ENCODE measurements at places on chromosomes 5 and 9. TPM values are rescaled to one million over a fixed set of nuclear protein-coding genes. Genes with fewer than 3 reads are reported as not detected.

DNA sequence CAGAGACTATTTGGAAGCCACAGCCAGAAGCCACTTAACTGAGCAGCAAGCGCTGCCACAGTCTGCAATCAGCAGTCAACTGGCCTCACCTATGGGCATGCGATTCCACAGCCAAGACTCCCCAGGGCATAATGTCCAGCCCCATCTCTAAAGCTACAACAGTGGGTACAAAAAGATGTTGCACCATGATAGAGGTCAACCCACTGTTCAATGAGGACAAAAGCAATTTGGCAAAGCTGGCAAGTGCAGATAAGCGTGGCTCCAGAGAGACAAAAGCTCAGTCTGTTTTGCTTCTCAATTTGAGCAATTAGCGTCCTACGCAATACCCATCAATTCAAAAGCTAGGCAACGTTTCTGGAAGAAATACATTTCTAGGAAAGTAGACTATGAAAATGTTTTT, 3.2 kb downstream of the TAS2R1 start:
- DNase-seq: no peak
- H3K27me3 ChIP-seq: no peaks in the 10 kb centered on the region
- H3K36me3 ChIP-seq: no peaks in the 10 kb centered on the region
- H3K27ac ChIP-seq: no peak overlapping the region

- H3K36me3 ChIP-seq: no peaks in the 10 kb centered on the region
- no peak overlapping the region for H3K27ac ChIP-seq
- no peaks in the 10 kb centered on the region for H3K27me3 ChIP-seq
- H3K4me3 ChIP-seq: no peak overlapping the region
- no peak for DNase-seq
These were observed 276.1 kb downstream of the TAF11L14 start for GRCh38 chr5:17910318-17910717.

DNA sequence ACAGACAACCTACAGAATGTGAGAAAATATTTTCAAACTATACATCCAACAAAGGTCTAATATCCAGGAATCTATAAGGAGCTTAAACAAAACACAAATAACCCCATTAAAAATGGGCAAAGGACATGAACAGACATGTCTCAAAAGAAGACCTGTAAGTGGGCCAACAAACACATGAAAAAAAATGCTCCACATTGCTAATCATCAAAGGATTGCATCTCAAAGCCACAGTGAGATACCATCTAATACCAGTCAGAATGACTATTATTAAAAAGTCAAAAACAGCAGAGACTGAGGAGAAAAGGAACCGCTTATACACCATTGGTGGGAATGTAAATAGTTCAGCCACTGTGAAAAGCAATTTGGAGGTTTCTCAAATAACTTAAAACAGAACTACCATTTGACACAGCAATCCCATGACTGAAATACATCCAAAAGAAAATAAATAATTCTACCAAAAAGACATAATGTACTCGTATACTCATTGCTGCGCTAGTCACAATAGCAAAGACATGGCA, 39.1 kb upstream of the C5orf63 start:
- H3K27me3 ChIP-seq: no peaks in the 10 kb centered on the region
- no peak overlapping the region for H3K27ac ChIP-seq
- DNase-seq: no peak
- H3K4me3 ChIP-seq: no peak overlapping the region
- no peaks in the 10 kb centered on the region for H3K36me3 ChIP-seq

Gene ENTPD2
- total RNA-seq: 0.71 TPM

Gene CTXN3
- not detected for total RNA-seq

DNA sequence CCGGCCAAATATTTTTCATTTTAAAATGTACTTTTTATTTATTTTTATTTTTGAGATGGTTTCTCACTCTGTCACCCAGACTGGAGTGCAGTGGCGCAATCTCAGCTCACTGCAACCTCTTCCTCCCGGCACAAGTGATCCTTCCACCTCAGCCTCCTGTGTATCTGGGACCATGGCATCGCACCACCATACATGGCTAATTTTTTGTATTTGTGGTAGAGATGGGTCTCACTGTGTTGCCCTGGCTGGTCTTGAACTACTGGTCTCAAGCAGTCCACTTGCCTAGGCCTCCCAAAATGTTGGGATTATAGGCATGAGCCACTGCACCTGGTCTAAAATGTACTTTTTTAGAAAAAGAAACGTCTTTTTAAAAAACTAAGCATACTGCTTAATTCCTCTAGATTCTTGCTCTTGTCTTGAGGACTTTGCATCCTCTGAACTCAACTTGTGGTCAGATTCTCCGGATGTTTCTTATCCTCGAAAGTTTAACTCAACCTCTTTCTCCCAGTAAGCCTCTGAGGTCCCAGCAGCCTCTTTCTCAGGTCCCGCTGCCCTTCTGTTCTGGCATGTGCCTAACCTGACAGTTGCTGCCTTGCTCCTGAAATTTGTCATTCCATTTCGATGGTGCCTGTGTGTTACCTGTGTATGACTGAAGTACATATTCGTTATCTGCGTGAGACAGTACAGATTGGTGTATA, 63.0 kb downstream of the TRIO start:
- H3K27ac ChIP-seq: no peak overlapping the region
- H3K27me3 ChIP-seq: no peaks in the 10 kb centered on the region
- peaks cover 41% of the 10 kb centered on the region for H3K4me1 ChIP-seq

- no peak for DNase-seq
- H3K4me3 ChIP-seq: no peak overlapping the region
- H3K4me1 ChIP-seq: no peaks in the 10 kb centered on the region
- H3K27me3 ChIP-seq: no peaks in the 10 kb centered on the region
- no peaks in the 10 kb centered on the region for H3K36me3 ChIP-seq
These were observed 132.1 kb downstream of the FOCAD start for GRCh38 chr9:20815923-20816703.

GRCh38 chr5:140024928-140025327, 18.2 kb downstream of the NRG2 start:
- H3K36me3 ChIP-seq: no peaks in the 10 kb centered on the region
- H3K27me3 ChIP-seq: peaks cover 12% of the 10 kb centered on the region
- H3K4me3 ChIP-seq: no peak overlapping the region
- H3K27ac ChIP-seq: no peak overlapping the region
- no peaks in the 10 kb centered on the region for H3K4me1 ChIP-seq

GRCh38 chr5:40733879-40734563, 21.7 kb downstream of the TTC33 start:
- H3K36me3 ChIP-seq: no peaks in the 10 kb centered on the region
- no peaks in the 10 kb centered on the region for H3K27me3 ChIP-seq
- no peak overlapping the region for H3K27ac ChIP-seq
- H3K4me1 ChIP-seq: peaks cover 16% of the 10 kb centered on the region

Gene BHMT2
- 2.9 TPM for total RNA-seq

DNA sequence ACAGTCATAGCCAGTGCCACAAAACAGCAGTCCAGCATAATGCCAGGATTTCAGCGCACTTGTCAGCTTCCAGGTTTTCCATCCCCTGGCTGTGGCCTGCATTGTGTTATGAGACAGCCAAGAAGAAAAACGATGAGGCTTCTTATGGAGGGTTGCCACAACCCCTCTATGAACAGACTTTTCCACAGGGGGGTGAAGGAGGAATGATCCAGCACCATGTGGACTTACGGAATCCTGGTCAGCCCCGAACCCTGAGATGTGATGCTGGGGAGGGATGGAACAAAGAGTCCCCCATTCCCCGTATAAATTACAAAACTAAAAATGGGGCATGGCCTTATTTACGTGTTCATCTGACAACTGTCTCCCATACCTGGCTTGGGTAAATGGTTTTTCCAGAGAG, 32.6 kb downstream of the FAXDC2 start:
- no peak overlapping the region for H3K4me3 ChIP-seq
- H3K36me3 ChIP-seq: no peaks in the 10 kb centered on the region
- peak overlapping the region; percentile 39 for H3K27ac ChIP-seq
- DNase-seq: no peak
- H3K4me1 ChIP-seq: no peaks in the 10 kb centered on the region
- H3K27me3 ChIP-seq: no peaks in the 10 kb centered on the region

Gene KCNMB1
- total RNA-seq: 5.0 TPM

DNA sequence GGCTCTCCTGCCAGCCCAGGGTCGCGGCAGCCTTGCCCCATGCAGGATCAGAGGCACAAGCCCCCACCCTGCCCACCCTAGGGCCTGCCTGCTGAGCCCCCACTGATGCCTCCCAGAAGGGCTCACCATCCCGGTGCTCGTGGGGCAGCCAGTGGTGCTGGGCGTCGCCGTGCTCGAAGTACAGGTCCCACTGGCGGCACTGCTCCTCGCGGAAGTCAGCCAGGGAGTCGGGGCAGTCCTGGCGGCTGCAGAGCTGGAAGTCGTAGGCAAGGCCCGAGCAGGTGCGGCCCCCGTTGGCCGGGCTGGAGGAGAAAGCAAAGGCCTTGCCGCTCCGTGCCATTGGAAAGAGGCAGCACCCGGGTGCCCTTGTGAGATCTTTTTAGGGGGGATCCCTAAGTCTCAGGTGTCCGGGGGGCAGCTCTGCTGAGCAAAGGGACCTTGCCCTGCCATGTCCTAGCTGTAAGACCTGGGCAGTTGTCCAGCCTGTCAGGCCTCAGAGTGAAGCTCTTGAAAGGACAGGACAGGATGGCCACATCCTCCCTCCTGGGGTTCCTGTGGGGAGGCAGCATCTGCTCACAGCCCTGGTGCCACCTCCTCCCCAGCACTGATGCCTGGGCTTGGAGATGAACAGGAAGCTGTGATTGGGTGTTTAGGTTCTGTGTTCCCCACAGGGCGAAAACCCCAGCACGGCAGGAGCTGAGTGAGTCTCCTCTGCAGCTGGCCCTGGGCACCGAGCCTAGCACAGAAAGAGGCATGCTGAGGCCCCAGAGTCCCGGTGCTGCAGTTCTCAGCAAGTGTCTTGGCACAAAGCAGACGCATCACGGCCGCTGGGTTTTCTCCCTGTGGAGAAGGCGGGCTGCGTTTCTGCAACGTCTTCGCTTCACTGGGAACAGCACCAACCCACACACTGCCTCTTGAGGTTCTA, 77.7 kb downstream of the ZNF354C start:
- no peaks in the 10 kb centered on the region for H3K36me3 ChIP-seq
- H3K4me3 ChIP-seq: no peak overlapping the region
- no peaks in the 10 kb centered on the region for H3K4me1 ChIP-seq
- no peak overlapping the region for H3K27ac ChIP-seq
- no peak for DNase-seq

GRCh38 chr9:124180557-124180956, 77.2 kb upstream of the NEK6 start:
- H3K4me1 ChIP-seq: peaks cover 4% of the 10 kb centered on the region
- H3K27me3 ChIP-seq: no peaks in the 10 kb centered on the region
- peak; percentile 52 for DNase-seq

GRCh38 chr9:134855231-134855899, 25.2 kb upstream of the FCN2 start:
- no peak overlapping the region for H3K27ac ChIP-seq
- no peaks in the 10 kb centered on the region for H3K4me1 ChIP-seq
- H3K36me3 ChIP-seq: no peaks in the 10 kb centered on the region
- no peaks in the 10 kb centered on the region for H3K27me3 ChIP-seq

DNA sequence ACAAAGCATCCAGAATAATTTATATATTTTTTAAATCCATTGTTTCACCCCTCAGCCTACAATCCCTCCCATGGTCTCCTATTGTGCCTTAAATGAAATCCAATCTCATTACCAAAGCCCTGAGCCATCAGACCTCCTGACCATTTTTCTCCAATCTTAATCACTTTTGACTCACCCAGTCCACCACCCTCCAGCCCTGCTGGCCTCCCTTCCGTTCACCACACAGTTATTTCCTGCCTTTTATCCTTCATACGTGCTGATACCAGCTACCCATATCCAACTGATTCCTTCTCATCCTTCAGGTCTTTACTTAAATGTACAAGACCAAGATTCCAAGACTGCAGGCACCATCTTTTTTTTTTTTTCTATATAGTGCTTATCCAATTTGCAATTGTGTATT, 1026.7 kb upstream of the DMAC1 start:
- DNase-seq: no peak
- H3K4me1 ChIP-seq: no peaks in the 10 kb centered on the region
- no peaks in the 10 kb centered on the region for H3K27me3 ChIP-seq
- H3K27ac ChIP-seq: no peak overlapping the region
- no peaks in the 10 kb centered on the region for H3K36me3 ChIP-seq

Gene SPINK7
- not detected for total RNA-seq

GRCh38 chr9:105117234-105117633, 127.2 kb upstream of the SLC44A1 start:
- no peaks in the 10 kb centered on the region for H3K36me3 ChIP-seq
- no peak for DNase-seq
- H3K4me1 ChIP-seq: peaks cover 23% of the 10 kb centered on the region

Gene FOXD4L3
- not detected for total RNA-seq

- H3K27ac ChIP-seq: no peak overlapping the region
- no peak overlapping the region for H3K4me3 ChIP-seq
- peaks cover 33% of the 10 kb centered on the region for H3K4me1 ChIP-seq
- no peaks in the 10 kb centered on the region for H3K27me3 ChIP-seq
- no peak for DNase-seq
- peaks cover 6% of the 10 kb centered on the region for H3K36me3 ChIP-seq
These were observed 19.5 kb downstream of the MARCHF6 start for GRCh38 chr5:10372726-10373709.

- H3K27me3 ChIP-seq: peaks cover 46% of the 10 kb centered on the region
- H3K4me1 ChIP-seq: no peaks in the 10 kb centered on the region
- H3K4me3 ChIP-seq: no peak overlapping the region
- H3K27ac ChIP-seq: no peak overlapping the region
- H3K36me3 ChIP-seq: no peaks in the 10 kb centered on the region
These were observed 31.6 kb upstream of the ENHO start for GRCh38 chr9:34554211-34555001.

GRCh38 chr5:89989776-89990175, 419.8 kb downstream of the CETN3 start:
- H3K4me1 ChIP-seq: no peaks in the 10 kb centered on the region
- no peak overlapping the region for H3K4me3 ChIP-seq
- no peak overlapping the region for H3K27ac ChIP-seq
- H3K36me3 ChIP-seq: no peaks in the 10 kb centered on the region
- DNase-seq: no peak

Gene GRIN3A
- total RNA-seq: not detected

DNA sequence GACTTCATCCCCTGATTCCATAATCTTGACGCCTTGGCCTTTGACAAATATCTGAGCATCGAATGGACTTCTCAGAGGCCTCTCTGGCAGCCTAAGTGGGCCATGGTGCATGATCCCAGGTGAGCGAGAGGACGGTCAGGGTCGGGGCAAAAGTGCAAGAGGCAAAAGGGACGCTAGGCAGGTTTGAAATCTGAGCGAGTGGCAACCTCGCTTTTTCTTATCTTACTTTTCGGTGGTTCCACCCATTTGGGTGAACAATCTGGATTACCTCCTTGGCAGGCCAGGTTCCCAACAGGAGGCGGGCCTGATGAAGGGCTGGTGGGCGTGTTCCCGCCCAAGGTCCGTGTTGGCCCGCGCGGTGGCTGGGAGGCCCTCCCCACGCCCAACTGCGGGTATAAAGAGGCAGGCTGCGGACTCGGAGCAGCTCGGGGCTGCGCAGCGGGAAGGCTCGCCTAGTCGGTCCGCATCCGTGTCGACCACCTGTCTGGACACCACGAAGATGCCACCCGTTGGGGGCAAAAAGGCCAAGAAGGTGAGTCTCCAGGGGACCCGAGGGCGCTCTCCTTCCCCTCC, at the start of gene BHMT:
Gene BHMT (plus strand): TSS at position 423 of the 573 bp plus-strand sequence. CDS start 77 bp downstream, at position 500.
- H3K4me1 ChIP-seq: no peaks in the 10 kb centered on the region
- H3K36me3 ChIP-seq: no peaks in the 10 kb centered on the region
- H3K4me3 ChIP-seq: no peak within 1 kb of the TSS
- H3K27me3 ChIP-seq: peaks cover 57% of the 10 kb centered on the region

GRCh38 chr9:5002811-5003210, 17.7 kb downstream of the JAK2 start:
- DNase-seq: no peak
- H3K36me3 ChIP-seq: no peaks in the 10 kb centered on the region
- no peaks in the 10 kb centered on the region for H3K27me3 ChIP-seq
- no peak overlapping the region for H3K27ac ChIP-seq

Gene SLC45A2
- not detected for total RNA-seq

Gene MZB1
- total RNA-seq: 10.6 TPM
